ENCODE measurements at places on chromosomes 13 and 19. TPM values are rescaled to one million over a fixed set of nuclear protein-coding genes. Genes with fewer than 3 reads are reported as not detected.

Gene SLC44A2
- total RNA-seq: 139 TPM

Gene CYP4F12
- total RNA-seq: not detected

Gene URI1
- 53.1 TPM for total RNA-seq

Gene MADCAM1
- total RNA-seq: 0.18 TPM

Gene BST2
- total RNA-seq: 159 TPM

Gene ZNF665
- 2.7 TPM for total RNA-seq

Data from T-helper 2 cell treated with Interferon-gamma antibody and Interleukin-4, amounts not matched to agents 100 ng/mL and 5 ng/mL, for 36 hours (primary cell).